ENCODE measurements at places on chromosomes 3 and 15.
A peak's percentile ranks its signal among the peaks of the same experiment; 100 is the strongest.

DNA sequence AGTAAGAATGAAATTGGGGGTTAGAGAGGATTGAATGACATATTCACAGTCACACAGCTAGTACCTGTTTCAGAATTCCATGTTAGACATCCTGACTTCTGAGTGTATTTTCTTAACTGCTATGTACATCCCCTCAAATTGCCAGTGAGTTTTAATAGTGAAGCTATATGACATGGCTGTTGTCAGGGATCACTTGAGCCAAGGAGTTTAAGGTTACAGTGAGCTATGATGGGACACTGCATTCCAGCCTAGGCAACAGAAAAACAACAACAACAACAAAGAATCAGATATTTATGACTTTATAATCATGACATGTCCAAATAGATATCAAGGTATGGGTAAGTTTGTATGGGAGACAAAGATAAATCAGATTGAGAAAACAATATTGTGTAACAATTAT, 16.6 kb downstream of the PARP15 start:
- no peak for DNase-seq

DNA sequence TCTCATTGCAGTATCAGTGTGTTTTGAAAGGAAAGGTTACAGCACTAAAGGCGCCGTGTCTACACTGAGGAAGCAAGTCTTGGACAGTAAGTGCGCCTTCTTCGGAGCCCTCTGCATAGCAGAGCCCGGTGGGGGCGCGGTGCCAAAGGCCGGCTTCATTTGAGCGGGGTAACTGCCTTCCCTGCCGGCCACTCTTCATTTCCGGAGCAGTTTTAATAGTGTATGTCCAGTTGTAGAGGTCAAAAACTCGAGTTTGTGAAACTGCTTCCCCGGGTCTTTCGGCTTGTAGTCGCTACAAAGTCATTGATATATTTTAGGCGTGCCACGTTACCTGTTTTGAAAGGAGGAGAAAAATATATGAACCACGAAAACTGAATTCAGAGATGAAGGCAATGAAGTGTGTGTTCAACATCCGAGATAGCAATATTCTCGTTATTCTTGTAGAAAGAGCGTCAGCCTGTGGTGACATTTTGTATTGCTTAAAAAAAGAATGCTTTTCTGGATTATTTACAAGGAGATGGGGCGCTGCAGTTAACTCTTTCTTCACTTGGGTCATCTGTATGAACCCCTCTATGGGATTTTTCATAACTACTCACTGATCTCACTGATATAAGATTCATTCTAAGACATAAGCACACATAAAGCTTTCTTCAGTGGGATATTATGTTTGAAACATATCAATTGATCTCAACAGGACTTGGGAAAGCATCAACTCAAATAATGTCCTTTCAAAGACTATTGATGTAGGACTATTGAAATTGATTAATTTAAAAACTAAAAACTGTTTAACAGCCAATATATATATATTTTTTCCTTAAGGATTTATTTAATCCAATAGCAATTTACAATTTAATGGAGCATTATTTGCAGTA, 3.0 kb downstream of the ALCAM start:
- peak; percentile 58 for DNase-seq

GRCh38 chr3:47416041-47416440, 35.2 kb downstream of the PTPN23 start:
- no peak for DNase-seq

DNA sequence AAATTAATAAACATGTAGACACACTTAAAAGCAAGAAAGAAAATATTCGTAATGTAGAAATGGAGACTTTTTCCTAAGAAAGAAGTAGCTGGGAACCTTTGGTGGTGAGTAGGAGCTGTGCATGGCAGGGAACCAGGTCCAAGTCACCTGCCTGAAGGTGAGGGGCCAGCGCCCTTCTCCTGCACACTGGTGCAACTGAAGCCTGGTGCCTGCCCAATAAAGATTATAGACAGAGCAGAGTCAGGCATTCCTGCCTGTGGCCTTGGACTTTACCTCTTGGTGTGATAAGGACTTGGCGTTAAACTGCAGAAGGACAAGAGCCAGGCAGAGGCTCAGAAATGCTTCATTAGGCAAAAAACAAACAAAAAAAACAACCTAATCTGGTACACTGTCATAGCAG, 14.2 kb downstream of the CFAP91 start:
- no peak for DNase-seq

DNA sequence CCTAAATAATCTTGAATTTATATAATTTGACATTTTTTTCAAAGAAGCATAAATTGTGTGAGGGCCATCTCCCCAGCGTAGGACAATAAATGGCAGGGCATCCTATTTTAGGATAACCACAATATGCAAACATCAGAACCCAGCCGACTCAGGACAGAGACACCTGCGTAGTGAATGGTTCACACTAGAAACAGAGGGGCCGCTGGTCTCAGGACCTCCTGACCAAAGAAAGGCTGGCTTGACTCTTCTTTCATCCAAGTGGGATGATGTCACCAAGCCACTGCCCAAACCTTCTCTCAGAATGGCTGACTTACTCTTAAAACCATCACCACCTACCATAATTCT, 162.1 kb downstream of the FOXP1 start:
- no peak for DNase-seq

DNA sequence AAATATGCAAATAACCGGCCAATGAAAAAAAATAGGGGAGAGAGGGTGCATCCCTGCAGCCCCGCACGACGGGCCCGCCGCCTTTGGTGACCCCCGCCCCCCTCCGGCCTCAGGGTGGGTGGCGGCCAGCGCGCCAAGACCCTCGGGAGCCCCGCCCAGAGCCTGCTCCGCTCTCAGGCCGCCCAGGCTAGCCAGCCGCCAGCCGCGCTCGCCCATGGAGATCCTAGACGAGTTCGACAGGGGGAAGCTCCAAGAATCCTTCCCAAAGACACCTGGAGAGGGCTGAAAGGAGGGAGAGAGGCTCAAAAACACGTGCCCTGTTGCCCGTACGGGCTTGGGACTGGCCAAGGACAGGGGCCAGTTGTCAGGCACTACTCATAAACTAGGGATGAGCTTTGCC, 434.0 kb downstream of the NR2F2 start:
- no peak for DNase-seq

- DNase-seq: no peak
These were observed 504.1 kb downstream of the NTRK3 start for GRCh38 chr15:87752250-87752951.

GRCh38 chr3:71277341-71277740, 306.2 kb downstream of the FOXP1 start:
- no peak for DNase-seq

GRCh38 chr15:79837846-79838245, 59.0 kb downstream of the MTHFS start:
- DNase-seq: no peak

GRCh38 chr3:156599089-156599874, 44.4 kb upstream of the SSR3 start:
- no peak for DNase-seq

DNA sequence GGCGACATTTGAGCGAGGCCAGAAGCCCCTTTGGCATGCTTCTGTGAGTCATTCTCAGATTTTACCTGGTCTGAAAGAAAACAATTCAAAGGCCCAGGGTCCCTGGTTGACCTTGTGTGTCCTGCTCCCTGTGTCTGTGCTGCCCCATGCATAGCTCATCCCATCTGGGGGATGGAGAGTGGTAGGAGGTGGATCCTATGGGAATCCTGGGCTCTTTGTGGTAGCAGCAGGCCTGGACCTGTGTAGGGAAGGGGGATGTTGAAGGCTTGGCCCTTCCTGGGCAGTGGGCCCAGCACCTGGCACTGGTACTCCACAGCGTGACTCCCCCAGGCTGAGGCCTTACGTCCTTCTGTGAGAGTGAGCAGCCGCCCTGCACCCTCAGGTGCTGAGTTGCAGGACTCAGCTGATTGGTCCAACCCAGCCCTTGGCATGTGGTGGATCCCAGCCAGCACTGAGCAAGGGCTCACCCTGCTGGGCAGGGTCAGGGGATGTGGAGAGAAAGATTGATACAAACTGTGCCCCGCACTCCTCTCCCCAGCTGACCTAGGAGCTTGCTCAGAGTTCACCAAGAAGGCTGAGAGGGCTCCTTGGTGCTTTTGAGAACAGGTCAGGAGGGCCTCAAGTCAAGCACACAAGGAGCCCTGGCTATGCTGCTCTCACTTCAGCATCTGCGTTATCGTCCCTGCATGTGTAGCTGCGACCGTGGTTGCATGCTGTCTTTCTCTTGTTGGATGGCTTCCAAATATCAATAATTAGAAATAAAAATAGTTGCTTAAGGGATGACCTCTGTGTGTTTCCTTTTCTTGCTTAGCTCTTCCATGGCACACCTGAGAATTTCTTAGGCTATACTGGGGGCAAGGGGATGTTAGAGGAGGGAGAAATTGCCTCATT, 21.4 kb upstream of the JMJD7 start:
- no peak for DNase-seq

GRCh38 chr15:50993598-50993997, 85.1 kb downstream of the AP4E1 start:
- DNase-seq: no peak

DNA sequence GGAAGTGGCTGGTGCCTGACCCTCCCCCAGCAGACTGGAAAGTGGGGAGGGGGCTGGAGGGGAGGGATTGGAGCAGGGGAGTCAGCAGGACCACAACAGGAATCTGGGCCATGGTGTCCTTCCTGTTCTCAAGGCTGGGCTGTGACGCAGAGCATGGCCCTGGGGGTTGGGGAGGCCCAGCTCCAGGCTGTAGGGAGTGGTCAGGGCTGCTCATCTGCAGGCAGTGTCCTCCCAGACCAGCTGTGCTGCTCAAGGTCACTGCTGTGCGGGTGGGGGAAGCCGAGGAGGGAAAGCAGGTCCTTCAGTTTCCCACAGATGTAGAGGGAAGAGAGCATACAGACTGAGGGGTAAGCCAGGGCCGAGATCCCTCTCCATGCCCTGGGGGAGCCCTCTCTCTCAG, 40.7 kb downstream of the CYP11A1 start:
- DNase-seq: no peak

GRCh38 chr15:98547741-98548138, 100.6 kb upstream of the IGF1R start:
- DNase-seq: no peak

DNA sequence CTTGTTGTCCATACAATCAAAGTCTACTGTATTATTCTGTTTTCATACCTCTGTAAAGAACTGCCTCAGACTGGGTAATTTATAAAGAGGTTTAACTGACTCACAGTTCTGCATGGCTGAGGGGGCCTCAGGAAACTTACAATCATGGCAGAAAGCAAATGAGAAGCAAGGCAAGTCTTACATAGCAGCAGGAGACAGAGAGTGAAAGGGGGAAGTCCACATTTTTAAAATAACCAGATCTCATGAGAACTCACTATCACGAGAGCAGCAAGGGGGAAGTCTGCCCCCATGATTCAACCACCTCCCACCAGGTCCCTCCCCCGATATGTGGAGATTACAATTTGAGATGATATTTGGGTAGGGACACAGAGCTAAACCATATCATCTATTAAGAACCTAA, 724.6 kb upstream of the CBLB start:
- no peak for DNase-seq

- no peak for DNase-seq
These were observed 29.3 kb downstream of the BTD start for GRCh38 chr3:15630646-15631350.

DNA sequence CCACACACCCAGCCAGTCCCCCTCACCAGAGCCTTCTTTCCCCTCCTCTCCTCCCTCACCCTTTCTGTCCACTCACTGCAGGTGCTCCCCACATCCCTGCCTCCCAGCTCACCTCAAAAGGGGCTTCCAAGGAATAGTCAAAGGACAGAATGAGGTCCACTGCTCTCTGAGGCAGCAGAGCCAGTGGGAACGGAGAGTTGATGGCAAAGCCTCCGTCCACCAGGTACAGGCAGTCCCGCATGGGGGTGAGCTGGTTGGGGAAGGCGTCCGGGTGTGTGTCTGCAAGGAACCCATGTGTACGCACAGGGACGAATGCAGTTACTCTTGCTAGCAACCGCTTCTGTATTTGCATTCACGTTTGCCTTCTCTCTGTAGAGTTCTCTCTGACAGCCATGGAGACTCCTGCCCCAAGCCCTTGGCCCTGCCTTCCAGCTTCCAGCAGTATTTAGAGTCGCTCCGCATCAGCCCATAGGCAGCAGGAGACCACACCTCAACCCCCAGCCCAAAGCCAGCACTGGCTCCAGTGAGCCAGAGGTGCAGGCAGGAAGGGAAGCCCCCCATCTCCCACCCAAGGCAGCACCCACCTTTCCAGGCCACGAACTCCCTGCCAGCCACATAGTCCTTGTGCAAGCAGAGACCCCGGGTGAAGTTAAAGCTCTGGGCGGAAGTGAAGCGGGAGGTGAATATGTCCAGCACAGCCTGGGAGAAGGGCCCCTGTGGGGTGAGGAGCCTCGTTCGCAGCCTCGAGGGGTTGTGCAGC, 12.4 kb downstream of the PLA2G4F start:
- no peak for DNase-seq

DNA sequence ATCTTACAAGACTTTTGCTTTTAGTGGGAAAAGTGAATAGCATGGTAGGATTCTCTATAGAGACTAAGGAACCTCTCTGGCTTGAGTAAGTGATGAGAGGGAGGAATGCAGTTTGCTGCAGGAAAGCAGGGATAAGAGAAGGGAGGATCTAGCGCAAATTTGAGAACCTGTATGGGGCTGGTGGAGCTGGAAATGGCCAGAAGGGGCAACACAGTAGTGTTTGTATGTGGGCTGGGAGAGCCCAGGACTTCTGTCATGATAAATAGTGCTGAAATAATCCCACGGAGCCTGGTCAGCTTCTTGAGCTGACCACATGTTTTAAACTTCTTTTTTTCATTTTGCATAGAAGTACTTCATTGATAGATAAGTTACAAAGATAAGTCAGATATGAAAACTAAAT, 11.2 kb upstream of the SHC4 start:
- no peak for DNase-seq

DNA sequence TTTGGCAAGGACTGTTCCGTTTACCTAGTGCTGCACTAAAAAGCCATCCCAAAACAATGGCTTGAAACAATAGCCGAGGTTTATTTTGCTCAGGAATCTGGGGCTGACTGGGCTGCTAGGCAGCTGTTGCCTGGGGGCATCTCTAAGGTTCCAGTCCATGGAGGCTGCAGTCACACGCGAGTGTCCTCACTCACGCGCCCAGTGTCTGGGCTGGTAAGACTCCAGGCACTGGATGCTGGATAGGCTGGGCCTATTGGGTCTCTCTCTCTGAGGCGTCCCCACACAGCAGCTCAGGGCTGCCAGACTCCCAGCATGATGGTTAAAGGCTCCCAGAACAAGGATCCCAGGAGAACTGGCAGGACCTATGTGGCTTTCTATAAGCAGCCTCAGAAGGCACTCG, 34.2 kb downstream of the ALS2CL start:
- DNase-seq: no peak

All from DMS153 (cell line).